Heart right ventricle (tissue), 16 donors: ENCODE measurements at places on chromosomes 13 and 19. TPM values are rescaled to one million over a fixed set of nuclear protein-coding genes. Genes with fewer than 3 reads are reported as not detected.

DNA sequence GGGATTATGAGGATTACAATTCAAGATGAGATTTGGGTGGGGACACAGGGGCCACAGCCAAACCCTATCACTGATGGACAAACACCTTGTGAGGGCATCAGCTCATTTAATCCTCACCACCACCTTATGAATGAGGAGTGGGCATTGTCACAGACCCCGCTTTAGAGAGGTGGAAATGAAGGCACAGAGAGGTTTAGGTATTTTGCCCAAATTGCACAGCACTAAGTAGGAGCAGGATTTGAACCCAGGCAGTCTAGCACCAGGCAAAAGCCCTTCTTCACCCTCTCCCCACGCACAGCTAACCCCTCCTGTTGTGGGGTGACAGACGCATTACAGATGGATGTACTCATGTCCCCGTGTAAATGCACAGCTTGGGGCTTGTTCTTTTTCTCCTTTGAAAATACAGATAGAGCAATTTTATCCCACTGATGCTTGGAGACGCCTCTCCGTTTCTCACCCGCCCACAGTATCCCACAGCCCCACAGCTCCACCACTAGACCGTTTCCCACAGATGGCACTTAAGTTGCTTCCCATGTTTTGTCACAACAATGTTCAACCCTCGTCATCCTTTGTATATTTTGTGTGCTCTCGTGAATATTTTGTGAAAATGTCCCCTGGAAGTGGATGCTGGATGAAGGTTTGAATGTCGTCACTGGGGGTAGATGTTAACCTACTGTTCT is 48.2 kb downstream of the ANKRD10 start:
- H3K36me3 ChIP-seq = no peaks in the 10 kb centered on the region
- no peak for DNase-seq
- no peak overlapping the region for H3K27ac ChIP-seq
- H3K27me3 ChIP-seq = no peaks in the 10 kb centered on the region
- peaks cover 11% of the 10 kb centered on the region for H3K4me1 ChIP-seq

DNA sequence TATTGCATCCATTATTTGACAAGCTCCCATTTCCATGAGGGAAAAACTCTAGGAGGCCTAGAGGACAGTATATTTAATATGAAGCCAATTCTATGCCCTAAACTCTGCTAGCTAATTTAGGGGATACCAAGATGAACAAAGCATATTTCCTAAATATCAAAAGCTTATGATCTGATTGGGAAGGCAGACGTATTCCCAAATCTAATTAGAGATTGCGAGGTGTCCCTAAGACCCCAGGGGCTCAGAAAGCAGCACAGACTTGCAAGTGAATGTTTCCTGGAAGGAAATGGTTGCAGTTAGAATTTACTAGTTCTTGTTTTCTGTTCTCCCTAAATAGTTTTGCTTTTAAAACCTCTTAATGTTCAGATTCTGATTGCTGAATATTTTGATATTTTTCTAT is 30.7 kb downstream of the NDFIP2 start:
- no peak overlapping the region for H3K4me3 ChIP-seq
- no peak for DNase-seq
- H3K27me3 ChIP-seq = no peaks in the 10 kb centered on the region
- H3K27ac ChIP-seq = no peak overlapping the region
- H3K36me3 ChIP-seq = no peaks in the 10 kb centered on the region
- H3K4me1 ChIP-seq = peaks cover 21% of the 10 kb centered on the region

DNA sequence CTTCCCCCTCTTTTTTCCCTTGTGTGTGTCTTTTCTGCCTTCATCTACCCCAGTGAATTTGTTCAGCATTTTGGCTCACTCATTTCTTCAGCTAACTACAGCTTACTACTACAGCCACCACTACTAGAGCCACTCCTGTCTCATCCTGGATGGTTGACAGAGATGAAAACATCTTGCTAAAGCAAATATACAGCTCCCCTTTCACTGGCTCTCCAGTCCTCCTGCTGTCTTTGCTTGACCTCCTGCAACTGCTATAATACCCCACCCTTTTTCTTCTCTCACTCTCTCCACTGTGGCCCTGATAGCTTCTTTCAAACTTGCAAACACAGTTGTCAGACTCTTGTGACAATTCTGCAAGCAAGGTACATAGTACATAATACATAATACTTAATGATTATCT is 523.6 kb downstream of the DCT start:
- DNase-seq = no peak
- H3K27me3 ChIP-seq = no peaks in the 10 kb centered on the region
- no peaks in the 10 kb centered on the region for H3K36me3 ChIP-seq

DNA sequence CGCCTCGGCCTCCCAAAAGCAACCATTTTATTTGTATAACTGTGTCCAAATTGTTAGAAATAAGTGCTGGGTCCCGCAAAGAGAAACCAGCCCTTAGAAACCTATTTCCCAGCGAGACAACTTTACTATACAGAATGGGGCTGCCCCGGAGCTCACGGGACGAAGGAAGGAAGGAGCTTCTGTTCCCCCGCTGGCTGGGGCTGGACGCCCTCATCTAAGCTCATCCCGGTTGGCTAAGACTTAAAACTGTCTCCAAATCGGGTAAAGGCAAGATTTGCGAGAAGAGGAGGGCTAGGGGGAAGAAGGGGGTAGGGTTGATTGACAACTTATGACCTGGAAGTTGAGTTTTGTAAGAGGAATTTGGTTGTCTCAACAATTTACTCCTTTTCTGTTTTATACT is 12.3 kb upstream of the BSG start:
- H3K4me1 ChIP-seq = peaks cover 25% of the 10 kb centered on the region
- no peak overlapping the region for H3K27ac ChIP-seq
- no peak overlapping the region for H3K4me3 ChIP-seq
- H3K36me3 ChIP-seq = no peaks in the 10 kb centered on the region
- H3K27me3 ChIP-seq = no peaks in the 10 kb centered on the region
- DNase-seq = no peak

DNA sequence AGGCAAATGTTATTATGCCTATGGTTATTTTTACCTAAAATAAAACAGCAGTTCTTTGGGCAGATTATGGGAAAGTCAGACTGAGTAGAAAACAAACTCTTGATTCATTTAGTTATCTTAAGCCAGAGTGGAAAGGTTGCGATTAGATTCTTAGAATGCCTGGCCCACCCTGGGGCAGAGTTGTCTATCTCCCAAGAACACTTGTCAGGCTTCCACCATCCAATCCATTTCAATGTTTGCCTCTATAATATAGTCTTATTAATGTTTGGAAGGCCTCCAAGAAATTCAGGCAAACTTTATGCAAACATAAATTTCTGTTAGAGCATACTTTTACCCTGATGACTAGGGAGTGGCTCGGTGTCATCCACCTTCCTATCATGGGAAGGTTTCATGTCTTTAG is 207.0 kb downstream of the SLITRK6 start:
- H3K4me1 ChIP-seq = no peaks in the 10 kb centered on the region
- H3K27ac ChIP-seq = no peak overlapping the region
- no peaks in the 10 kb centered on the region for H3K36me3 ChIP-seq
- no peak overlapping the region for H3K4me3 ChIP-seq
- DNase-seq = no peak

- H3K4me1 ChIP-seq = no peaks in the 10 kb centered on the region
- no peak for DNase-seq
- H3K27ac ChIP-seq = no peak overlapping the region
- H3K4me3 ChIP-seq = no peak overlapping the region
- H3K27me3 ChIP-seq = no peaks in the 10 kb centered on the region
Observed at GRCh38 chr19:19209372-19209771, 2.4 kb upstream of the NCAN start.

GRCh38 chr19:3606690-3607289 is at the start of gene TBXA2R:
TBXA2R (minus strand) TSS chr19:3606875; CDS start chr19:3600634, 6,241 bp downstream.
- peak within 1 kb of the TSS; percentile 94 for H3K27ac ChIP-seq
- H3K4me1 ChIP-seq = peaks cover 73% of the 10 kb centered on the region
- peak; percentile 84 for DNase-seq

DNA sequence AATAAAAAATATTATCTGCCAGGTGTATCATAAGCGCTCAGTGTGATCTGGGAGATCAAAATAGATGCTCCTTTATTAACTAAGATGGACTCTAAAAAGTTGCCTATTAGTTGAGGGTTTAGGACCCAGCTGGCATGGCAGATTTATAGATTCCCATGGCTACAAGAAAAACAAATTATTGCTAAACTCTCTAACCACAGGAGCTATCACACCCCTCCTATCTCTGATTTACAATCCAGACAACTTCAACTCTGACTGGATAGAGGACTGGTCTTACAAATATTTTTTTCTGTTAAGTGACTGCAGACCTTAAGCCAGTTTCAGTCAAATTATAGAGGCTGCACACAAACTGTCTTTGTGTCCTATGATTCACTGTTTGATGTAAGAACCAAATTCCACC is 45.4 kb upstream of the MYCBP2 start:
- no peaks in the 10 kb centered on the region for H3K4me1 ChIP-seq
- no peak overlapping the region for H3K4me3 ChIP-seq
- no peaks in the 10 kb centered on the region for H3K36me3 ChIP-seq
- no peak for DNase-seq
- no peaks in the 10 kb centered on the region for H3K27me3 ChIP-seq

- no peak overlapping the region for H3K27ac ChIP-seq
- no peaks in the 10 kb centered on the region for H3K27me3 ChIP-seq
- H3K36me3 ChIP-seq = no peaks in the 10 kb centered on the region
- peak; percentile 60 for DNase-seq
- no peak overlapping the region for H3K4me3 ChIP-seq
- H3K4me1 ChIP-seq = peaks cover 5% of the 10 kb centered on the region
Observed at GRCh38 chr13:31982540-31982939, 49.0 kb upstream of the FRY start.

- H3K4me3 ChIP-seq = no peak overlapping the region
- no peak overlapping the region for H3K27ac ChIP-seq
- DNase-seq = no peak
- H3K36me3 ChIP-seq = peaks cover 7% of the 10 kb centered on the region
Observed at GRCh38 chr19:9849791-9850190, 14.7 kb downstream of the PIN1 start.

- no peak overlapping the region for H3K27ac ChIP-seq
- DNase-seq = no peak
- no peak overlapping the region for H3K4me3 ChIP-seq
- no peaks in the 10 kb centered on the region for H3K4me1 ChIP-seq
- no peaks in the 10 kb centered on the region for H3K27me3 ChIP-seq
- H3K36me3 ChIP-seq = no peaks in the 10 kb centered on the region
Observed at GRCh38 chr13:43326100-43326499, 302.7 kb downstream of the DNAJC15 start.

DNA sequence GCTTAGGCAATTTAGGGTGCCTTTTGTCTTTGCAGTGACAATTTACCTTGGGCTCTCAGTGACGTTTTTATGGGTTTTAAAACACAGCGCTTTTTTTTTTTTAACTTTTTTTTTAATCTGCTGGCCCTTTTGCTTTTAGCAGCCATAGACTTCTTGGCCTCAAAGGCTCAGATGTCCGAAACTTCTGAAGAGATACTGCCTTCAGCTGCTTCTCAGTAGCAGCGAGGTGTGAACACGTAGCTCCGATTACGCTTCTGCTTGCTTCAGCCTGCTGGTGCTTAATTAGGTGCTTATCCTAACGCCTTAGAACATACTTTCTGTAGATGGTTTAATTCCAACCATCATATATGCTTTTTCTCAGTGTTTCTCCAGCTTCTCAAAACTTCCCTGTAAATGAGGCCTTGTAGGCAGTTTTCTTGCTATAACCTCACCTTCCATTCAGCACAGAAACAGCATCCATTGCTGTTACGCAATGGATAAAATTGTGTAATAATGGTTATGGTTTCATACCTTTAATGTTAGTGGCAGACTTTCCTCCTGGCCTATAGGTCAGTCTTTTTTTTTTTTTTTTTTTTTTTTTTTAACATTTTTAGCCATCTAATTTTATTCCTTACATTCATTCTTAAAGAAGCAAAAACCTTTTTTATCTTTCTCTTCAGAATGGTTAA is 723.9 kb downstream of the GPC5 start:
- DNase-seq = no peak
- H3K4me1 ChIP-seq = no peaks in the 10 kb centered on the region
- no peaks in the 10 kb centered on the region for H3K27me3 ChIP-seq
- no peak overlapping the region for H3K4me3 ChIP-seq

DNA sequence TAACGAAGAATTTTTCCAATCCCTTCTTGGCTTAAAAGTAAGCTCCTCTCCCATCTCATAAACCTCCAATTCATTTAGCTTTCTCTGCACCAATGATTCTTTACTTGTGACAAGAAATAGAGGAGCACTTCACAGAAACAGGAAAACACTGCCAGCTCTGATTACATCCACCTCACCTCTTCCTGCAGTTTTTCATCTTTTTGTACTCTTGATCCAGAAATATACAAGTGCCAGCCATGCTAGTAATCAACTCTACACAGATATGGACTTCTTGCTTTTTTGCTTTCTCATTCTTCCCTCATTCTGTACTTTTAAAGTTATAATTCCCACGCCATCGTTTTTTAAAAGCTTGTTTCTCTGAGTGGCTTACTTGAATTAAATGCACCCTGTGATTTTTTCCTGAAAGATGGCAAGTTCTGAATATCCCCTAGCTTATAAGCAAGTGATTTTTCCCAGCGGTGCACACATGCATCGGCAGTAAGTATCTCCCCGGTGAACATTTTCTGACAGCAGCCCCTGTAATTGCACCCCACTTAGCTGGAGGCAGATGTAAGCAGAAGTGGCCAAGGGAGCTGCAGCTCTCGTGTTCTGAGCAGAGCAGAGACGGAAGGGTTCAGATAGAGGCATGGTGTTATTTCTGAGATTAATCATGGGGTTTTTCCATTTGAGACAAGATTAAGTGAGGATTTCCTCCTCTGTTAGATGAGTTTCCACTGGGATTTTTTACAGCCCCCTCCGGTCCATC is 340.7 kb downstream of the SLC7A1 start:
- no peaks in the 10 kb centered on the region for H3K4me1 ChIP-seq
- no peaks in the 10 kb centered on the region for H3K27me3 ChIP-seq
- DNase-seq = no peak
- no peak overlapping the region for H3K4me3 ChIP-seq
- H3K36me3 ChIP-seq = no peaks in the 10 kb centered on the region

GRCh38 chr13:41387576-41387975 is 69.8 kb upstream of the RGCC start:
- H3K27me3 ChIP-seq = no peaks in the 10 kb centered on the region
- H3K4me3 ChIP-seq = no peak overlapping the region
- no peak overlapping the region for H3K27ac ChIP-seq
- no peaks in the 10 kb centered on the region for H3K36me3 ChIP-seq
- no peak for DNase-seq
- H3K4me1 ChIP-seq = peaks cover 17% of the 10 kb centered on the region

- H3K27ac ChIP-seq = no peak overlapping the region
- no peak for DNase-seq
- H3K27me3 ChIP-seq = peaks cover 10% of the 10 kb centered on the region
- no peaks in the 10 kb centered on the region for H3K36me3 ChIP-seq
- H3K4me3 ChIP-seq = no peak overlapping the region
Observed at GRCh38 chr13:43783820-43784219, 3.0 kb downstream of the ENOX1 start.

GRCh38 chr13:109496216-109496615 is 290.2 kb downstream of the IRS2 start:
- DNase-seq = no peak
- H3K4me1 ChIP-seq = no peaks in the 10 kb centered on the region
- no peaks in the 10 kb centered on the region for H3K36me3 ChIP-seq
- H3K27ac ChIP-seq = no peak overlapping the region
- H3K27me3 ChIP-seq = no peaks in the 10 kb centered on the region

Gene OR7G1
- not detected for total RNA-seq

Gene ZNF681
- 0.57 TPM for total RNA-seq

Gene TGFBR3L
- total RNA-seq = 11.6 TPM

Gene CDC42EP5
- 10.8 TPM for total RNA-seq

Gene TRIM28
- 136 TPM for total RNA-seq

Gene NACC1
- 35.6 TPM for total RNA-seq

Gene DAND5
- total RNA-seq = 11.9 TPM

Gene KLK7
- not detected for total RNA-seq
